Umbilical cord (tissue), 2 donors: ENCODE measurements at places on chromosomes 2 and 18. TPM values are rescaled to one million over a fixed set of nuclear protein-coding genes. Genes with fewer than 3 reads are reported as not detected.

Gene C2orf78
- total RNA-seq = 1.7 TPM

Gene SAG
- total RNA-seq = 14.7 TPM

Gene CYP27C1
- total RNA-seq = 0.72 TPM

Gene KCNG3
- total RNA-seq = 1.7 TPM

Gene REG1A
- total RNA-seq = not detected

Gene SERPINB10
- total RNA-seq = 0.96 TPM

Gene ID2
- 133 TPM for total RNA-seq
